ENCODE measurements at places on chromosomes 11 and 22.

DNA sequence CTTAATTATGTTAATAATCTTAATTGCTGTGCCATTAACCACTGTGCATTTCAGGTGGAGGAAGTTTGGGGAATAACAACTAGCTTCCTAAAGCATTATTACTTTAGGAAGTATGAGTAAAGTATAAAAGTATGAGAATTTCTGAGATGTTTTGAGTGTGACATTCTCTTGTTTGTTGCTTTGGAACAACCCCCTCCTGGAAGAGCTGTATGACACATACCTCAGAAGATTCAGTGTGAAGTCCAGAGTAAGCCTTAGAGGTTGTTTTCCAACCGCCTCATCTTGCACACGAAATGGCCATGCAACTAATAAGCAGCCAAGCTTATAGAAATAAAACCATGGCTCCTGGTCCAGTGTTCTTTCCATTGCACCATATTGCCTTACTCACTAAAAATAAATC, 21.7 kb downstream of the CCDC81 start:
- ATAC-seq = peak; percentile 74

GRCh38 chr22:44088976-44089570, 65.0 kb downstream of the PARVB start:
- no peak for ATAC-seq

DNA sequence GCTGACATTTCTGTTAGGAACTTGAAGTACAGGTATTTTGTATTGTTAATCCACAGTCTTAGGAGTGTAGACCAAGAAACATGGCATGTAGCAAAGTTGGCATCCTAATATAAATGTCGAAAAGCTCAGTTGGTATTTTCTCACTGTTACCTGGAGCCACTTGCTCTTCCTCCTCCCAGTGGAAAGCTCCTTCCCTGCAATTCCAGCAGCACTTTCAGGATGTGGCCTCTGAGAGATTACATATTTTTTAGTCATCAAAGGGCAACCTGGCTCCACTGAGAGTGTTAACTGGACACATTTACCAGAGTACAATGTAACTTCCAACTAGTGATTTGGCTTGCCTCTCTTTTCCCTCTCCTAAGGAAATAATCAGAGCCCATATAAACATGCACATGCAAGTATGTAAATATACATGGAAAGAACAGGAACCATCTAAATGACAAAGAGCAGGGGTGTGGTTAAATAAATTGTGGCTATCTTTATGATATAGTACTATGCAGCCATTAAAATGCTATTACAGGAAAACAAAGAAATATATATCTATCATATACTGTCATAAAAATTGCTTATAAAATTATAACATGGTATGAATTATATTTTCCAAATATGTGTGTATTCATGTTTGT, 14.3 kb upstream of the EED start:
- no peak for ATAC-seq

DNA sequence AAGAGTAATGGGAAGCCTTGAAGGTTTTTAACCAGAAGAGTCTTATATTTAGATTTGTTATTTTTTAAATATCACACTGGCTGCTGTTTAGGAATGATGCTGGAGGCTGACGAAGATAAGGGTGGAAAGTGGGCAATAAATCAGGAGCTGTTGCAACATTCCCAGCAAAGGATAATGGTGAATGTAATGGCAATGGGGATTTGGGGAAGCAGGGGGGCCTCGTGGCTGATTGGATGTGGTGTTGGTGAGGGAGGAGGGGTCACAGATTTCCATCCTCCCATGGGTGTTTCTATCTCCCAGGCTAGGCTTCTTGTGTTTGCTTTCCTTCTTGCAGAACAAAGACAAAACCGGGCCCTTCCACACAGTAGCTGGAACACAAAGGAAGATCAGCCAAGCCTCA, 80.8 kb downstream of the PIWIL4 start:
- no peak for ATAC-seq

DNA sequence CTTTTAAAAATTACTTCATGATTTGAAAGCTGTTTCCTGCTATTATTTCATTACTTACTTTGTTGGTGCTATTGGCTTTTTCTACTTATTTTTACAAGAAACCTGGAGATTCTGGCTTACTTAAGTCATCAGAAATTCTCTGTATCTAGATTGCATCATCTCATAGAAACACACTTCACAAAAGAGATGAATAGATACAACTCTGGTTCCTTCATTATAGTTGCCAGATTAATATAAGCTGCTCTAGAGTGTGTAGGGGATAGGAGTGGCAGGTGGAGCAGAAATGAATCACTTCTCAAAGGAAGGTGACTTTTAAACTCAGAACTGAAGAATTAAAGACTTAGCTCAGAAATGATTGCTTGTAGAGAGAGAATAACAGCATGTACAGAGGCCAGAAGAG, 20.0 kb downstream of the CYP2R1 start:
- ATAC-seq = no peak

- peak; percentile 5 for ATAC-seq
These were observed 9.2 kb upstream of the CELSR1 start for GRCh38 chr22:46546466-46547178.

DNA sequence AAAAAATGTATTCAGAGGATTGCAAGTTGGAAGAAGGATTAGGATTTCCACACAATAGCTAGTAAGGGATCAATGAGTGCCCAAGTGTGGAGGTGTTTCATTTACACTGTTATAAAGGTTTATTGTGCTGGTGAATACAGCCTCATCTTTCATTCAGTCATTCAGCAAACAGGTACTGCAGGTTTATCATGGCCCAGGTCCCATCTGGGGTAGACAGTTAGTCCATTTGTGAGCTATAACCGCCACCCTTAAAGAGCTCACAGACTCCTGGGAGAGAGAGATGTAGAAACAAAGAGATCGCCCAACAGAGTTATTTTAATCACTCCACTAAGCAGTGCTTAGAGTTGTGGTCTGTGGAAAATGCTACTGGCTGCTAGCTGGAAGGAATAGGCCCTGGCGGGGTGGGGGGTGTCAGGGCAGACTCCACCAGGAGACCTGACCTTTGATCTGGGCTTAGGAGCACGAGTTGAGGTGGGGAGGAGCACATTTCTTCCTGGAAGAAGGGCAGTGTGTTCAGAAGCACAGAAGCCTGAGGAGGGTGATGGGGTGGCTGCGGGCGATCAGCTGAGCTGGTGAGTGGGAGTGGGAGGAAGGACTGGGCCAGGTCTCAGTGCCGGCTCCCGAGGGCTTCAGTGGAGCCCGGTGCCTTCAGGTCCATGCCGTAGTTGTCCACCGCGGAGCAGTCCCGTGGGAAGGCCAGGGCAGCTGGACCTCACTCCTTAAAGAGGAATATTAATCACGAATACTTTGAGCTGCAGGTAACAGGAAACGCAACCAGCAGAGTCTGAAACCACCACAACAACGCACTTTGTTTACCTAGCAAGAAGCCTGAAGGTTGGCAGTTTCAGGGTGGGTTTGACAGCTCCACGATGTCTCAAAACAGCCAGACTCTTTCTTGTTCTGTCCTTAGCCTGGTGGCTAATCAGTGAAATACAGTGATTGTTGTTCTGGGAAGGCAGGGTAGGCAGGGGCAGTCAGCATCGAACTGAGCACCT, 11.2 kb downstream of the TOM1 start:
- no peak for ATAC-seq

DNA sequence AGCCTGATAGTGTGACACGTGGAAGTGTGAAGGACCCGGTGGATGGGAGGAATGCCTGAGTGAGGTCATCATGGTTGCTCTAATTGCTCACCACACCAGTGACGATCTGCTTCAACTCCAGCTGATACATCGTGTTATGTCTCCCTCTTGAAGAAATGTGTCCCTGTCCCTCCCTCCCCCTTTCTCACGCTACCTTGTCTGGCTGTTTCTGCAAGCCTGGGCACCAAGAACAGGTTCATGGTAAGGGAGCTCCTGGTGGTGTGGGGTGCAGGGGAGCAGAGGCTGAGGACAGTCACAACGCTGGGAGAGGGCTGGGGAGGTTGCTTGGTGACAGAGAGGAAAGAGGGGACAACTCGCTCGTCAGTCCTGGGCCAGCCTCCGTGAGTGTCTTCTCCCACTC, 413.4 kb downstream of the SOX6 start:
- ATAC-seq = no peak

DNA sequence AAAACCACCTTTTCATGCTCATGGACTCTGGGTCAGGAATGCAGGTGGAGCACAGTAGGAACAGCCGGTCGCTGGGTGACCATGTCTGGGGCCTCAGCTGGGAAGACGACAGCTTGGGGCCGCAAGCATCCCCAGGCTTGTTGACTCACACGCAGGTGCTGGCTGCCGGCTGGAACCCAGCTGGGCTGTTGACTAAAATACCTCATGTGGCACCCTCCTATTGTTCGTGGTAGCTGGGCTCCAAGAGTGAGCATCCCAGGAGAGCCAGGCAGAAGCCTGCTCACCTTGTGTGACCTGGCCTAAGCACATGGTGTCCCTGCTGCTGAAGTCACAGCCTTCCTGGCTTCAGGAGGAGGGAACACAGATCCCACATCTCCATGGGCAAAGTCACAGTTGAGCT, 9.4 kb downstream of the DPP3 start:
- ATAC-seq = no peak

DNA sequence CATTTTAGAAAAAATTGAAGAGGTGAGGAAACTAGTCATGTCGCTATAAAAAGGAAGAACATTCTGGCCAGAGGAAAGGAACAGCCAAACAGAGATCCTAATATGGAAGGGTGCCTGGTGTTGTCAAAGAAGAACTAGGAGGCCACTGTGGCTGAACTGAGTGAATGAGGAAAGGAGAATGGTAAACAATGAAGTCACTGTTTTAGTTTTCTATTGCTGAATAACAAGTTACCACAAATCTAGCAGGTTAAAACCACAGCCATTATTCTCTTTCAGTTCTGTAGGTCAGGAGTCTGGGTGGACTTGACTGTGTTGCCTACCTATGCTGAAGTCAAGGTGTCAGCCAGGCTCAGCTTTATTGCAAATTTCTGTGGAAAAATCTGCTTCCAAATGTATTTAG, 549.3 kb upstream of the CCDC90B start:
- ATAC-seq = no peak

GRCh38 chr11:931385-931784, 5.7 kb downstream of the AP2A2 start:
- ATAC-seq = no peak

DNA sequence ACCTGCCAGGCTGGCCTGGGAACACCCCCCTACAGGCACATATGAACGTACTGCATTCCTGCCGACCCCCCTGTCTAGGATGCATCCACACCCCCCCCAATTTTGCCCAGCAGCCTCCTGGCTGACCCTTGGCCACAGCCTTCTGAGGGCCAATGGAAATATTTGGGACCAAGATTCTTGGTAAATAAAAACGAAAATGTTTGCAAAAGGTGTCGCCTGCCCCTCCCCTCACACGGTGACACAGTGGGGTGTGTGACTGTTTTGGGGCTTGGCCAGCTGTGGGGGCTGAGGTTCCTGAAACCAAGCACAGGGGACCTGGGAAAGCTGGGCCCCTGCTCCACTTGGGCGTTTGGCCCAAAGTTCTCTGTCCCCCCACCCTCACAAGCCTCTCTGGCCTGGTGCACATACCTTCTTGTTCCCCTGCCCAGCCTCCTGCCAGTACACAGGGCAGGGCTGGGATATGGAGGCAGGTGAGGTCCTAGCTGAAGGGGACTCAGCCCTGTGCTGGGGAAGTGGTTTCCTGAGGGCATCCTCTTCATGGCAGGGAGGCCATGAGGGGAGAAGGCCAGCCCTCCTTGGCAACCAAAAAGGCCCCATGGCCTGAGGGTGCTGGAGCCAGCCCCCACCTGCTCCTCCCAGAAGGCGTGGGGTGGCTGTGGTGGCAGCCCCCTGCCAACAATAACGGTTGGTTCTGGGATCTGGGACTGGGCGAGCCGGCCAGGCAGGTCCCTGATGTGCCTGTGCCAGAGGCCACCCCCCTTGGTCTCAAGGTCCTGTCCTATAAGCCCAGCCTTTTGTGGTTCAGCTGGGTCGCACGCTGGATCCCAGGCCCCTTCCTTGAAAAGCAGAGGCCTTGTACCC, 2.1 kb upstream of the CRACR2B start:
- no peak for ATAC-seq

- ATAC-seq = peak; percentile 23
These were observed 666 bp downstream of the MSANTD4 start for GRCh38 chr11:106021181-106021966.

- ATAC-seq = peak; percentile 57
These were observed 566.2 kb downstream of the TBC1D22A start for GRCh38 chr22:47328550-47329243.

- ATAC-seq = peak; percentile 74
These were observed 9.2 kb downstream of the CCDC34 start for GRCh38 chr11:27353593-27354358.

GRCh38 chr11:66866511-66866986, 9.7 kb downstream of the LRFN4 start:
- no peak for ATAC-seq

DNA sequence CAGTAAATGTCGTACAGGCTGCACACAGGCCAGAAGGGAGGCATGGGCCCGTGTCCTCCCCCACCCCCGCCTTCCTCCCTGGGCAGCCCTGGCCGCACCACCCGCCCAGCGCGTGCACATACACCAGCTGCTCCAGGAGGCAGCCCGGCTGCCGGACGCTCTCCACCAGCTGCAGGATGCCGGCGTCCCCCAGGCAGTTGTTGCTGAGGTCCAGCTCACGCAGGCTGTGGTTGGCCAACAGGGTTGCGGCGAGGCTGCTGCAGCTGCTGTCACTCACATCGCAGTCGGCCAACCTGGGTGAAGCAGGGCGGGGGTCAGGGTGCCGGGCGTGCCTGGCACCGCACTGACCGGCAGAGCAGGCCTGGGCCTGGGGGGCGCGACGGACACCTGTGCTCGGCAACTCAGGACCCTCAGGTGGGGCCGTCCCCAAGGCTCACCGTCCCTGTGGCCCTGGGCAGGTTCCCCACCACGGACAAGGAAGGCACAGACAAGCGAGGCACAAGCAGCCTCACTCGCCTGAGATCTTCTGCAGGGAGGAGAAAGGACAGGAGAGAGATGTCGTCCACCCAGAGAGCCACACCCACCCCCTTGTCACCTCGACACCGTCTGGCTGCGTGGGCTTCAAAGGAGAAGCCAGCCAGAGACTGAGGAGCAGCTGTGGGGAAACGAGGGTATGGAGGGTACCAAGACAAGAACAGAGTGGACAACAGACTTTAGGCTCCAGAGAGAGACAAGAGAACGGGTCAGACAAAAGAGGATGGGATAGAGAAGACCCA, 12.1 kb downstream of the RNH1 start:
- no peak for ATAC-seq

GRCh38 chr11:83206221-83206620, 12.7 kb downstream of the ANKRD42 start:
- ATAC-seq = no peak

- no peak for ATAC-seq
These were observed 4.7 kb downstream of the YDJC start for GRCh38 chr22:21624880-21625791.

GRCh38 chr11:63884196-63884932, 32.6 kb downstream of the RCOR2 start:
- ATAC-seq = no peak

All from SK-N-SH treated with all-trans-retinoic acid at 6 μM for 48 hours (cell line).